H9 (cell line): ENCODE measurements at places on chromosomes 6 and 20. TPM values are rescaled to one million over a fixed set of nuclear protein-coding genes. Genes with fewer than 3 reads are reported as not detected.

The MUCL3 gene
- total RNA-seq, result 0.15 and 0.20 TPM in 2 replicates

The OVOL2 gene
- 5.8 and 6.4 TPM in 2 replicates for total RNA-seq

The LIME1 gene
- total RNA-seq, result 12.8 and 13.5 TPM in 2 replicates

DNA sequence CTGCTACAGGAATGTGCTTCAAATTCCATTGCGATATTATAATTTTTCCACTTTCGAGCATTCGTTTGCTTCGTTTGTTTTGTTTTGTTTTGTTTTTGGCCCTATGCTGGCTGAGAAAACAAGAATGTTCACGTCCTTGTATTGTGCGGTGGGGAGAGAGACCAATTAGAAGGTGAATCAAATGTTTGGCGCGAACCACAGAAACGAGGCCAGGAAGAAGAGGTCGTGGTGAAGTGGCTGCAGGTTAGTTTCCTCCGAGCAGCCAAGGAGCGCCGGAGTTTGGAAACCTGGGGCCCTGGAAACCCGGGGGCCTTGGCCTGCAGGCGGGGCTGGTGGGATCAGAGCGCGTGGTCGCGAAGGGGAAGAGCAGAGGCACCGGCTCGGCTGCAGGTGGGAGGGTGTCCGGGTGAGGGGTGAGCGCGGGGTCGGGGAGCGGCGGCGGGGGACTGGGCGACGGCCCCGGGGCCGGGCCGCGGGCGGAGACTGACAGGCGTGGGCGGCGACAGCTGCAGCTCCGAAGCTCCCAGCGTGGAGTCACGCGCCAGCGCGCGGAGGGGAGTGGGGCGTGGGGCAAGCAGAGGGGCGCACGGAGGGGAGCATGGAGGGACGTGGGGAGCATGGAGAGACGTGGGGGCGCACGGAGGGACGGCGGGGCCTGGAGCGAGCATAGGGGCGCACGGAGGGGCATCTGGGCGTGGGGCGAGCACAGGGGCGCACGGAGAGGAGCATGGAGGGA is 141.5 kb upstream of the PDE10A start:
- H3K36me3 ChIP-seq, result no peaks in the 10 kb centered on the region; the same call in 2 of the 3 replicates
- peak overlapping the region; percentile 77 for H3K4me3 ChIP-seq
- DNase-seq, result peak; percentile 39
- no peaks in the 10 kb centered on the region for H3K4me1 ChIP-seq

GRCh38 chr6:134596191-134596590 is 278.3 kb upstream of the SGK1 start:
- no peaks in the 10 kb centered on the region for H3K27me3 ChIP-seq
- peaks cover 9% of the 10 kb centered on the region for H3K36me3 ChIP-seq
- no peak overlapping the region for H3K4me3 ChIP-seq
- DNase-seq, result no peak
- no peaks in the 10 kb centered on the region for H3K4me1 ChIP-seq

DNA sequence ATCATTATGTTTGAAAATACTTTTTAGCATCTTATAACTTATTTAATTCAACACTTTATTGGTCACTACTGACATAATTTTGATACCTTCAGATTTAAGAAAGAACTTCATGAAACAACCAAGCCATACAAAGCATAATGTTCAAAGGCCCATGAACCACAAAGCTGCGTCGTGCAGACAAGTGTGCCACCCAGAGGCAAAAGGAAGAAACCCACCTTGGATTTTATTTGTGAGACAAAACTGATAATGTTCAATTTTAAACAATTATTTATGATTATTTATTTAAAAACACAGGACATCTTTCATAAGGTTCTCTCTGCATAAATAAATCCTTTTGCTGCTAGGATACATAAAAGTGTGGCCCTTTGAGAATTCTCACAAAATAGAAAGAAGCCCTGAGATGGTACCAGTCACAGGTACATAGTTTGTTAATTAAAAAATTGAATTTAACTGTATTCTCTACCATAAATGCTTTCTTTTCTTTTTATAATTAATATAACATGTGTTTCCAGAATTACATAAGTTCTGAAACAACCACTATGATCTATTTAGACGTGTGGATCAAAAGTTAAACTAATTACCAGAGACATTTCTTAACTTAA is 143.7 kb downstream of the RALGAPA2 start:
- H3K4me1 ChIP-seq, result no peaks in the 10 kb centered on the region
- H3K27ac ChIP-seq, result no peak overlapping the region
- H3K36me3 ChIP-seq, result peaks cover 5% of the 10 kb centered on the region

DNA sequence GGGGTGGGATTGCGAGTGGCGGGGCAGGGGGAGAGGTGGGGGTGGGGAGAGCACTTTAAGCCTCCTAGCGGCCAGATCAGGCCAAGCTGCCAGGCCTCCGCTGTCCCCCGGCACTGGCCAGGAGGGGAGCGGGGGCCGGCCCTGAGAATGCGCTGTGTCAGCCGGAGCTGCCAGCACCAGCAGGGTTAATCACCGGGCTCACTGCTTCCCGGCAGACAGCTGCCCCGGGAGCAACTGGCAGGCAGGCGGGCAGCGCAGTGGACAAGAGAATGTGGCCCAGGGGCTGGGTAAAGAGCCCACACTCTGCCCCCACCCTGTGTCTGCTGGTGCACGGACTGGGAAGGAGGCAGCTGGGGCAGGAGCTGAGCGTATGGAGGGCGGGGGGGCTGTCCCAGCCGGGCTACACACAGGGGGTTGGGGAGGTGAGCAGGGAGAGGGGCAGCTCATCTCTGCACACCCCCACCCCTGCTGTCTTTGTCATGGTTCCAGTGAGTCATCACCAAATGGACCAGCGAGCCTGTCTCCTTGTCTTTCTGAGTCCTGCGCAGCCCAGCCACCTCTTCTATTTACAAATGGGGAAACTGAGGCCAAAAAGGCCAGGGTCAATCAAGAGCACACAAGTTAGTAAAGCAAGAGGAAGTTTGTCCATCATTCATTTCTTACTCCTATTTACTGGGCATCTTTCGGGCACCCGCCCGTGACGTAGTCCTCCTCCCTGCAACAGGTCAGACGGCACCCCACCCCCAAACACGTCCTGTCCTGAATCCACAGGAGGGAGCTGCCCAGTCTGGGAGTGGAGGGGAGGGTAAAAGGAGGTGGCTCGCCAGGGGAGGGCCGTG is 2.1 kb upstream of the LAMA5 start:
- peak overlapping the region; percentile 77 for H3K4me3 ChIP-seq
- no peaks in the 10 kb centered on the region; the same call in 1 of the 2 replicates for H3K36me3 ChIP-seq
- no peaks in the 10 kb centered on the region for H3K27me3 ChIP-seq
- DNase-seq, result peak; percentile 79
- H3K4me1 ChIP-seq, result peaks cover 9% of the 10 kb centered on the region; the same call in 1 of the 2 replicates
- H3K27ac ChIP-seq, result no peak overlapping the region

DNA sequence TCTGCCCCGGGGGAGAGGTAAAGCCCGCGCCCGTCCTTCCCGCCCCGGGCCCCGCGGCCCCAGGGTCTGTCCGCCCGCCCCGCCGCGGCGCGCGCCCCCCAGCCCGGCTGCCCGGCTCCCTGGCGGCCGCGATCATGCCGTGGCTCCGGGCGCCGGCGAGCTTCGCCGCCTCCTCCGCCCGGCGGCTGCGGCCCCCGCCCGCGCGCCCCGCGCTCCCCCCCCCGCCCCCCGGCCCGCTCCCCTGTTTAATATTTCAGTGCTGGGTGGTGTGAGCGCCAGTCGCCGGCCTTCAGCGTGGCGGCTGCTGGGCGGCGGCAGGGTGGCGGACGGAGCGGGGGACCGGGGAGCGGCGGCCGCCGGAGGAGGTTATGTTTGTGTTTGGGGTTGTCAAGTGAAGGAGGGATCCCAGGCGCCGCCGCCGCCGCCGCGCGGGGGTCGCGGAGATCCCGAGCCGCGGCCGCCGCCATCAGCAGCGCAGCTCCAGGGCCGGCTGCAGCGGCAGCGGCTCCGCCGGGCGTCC is at the start of gene HIVEP1:
Gene HIVEP1, plus strand, starts transcription at position 275 of the 520 bp plus-strand sequence. CDS start 3,317 bp downstream, outside the sequence.
- H3K36me3 ChIP-seq, result peaks cover 31% of the 10 kb centered on the region
- peak within 1 kb of the TSS; percentile 83 for H3K4me3 ChIP-seq
- no peaks in the 10 kb centered on the region; the same call in 1 of the 2 replicates for H3K4me1 ChIP-seq
- DNase-seq, result no peak
- H3K27me3 ChIP-seq, result no peaks in the 10 kb centered on the region

DNA sequence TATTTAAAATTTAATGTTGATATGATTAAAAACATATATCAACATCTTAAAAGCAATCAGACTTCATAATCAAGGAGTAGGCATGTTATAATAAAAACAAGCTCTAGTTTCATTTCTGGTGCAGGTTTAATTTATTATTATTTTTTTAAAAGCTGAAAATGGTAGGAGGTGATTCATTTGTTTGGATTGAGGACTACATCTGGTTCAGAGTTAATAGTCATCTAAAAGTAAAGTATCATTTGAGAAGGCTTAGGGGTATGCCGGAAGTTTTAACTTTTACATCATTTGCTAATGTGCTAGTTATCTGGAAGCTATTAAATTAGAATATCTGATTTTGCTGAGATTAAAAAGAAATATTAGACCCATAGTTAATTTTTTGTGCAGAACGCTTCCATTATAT is 169.5 kb upstream of the LAMA2 start:
- H3K36me3 ChIP-seq, result no peaks in the 10 kb centered on the region
- H3K27ac ChIP-seq, result no peak overlapping the region
- H3K4me3 ChIP-seq, result no peak overlapping the region

- no peaks in the 10 kb centered on the region for H3K27me3 ChIP-seq
- H3K4me1 ChIP-seq, result no peaks in the 10 kb centered on the region
- no peak overlapping the region for H3K4me3 ChIP-seq
- no peak for DNase-seq
- no peak overlapping the region for H3K27ac ChIP-seq
Measured at GRCh38 chr6:11324453-11325015, 92.1 kb upstream of the NEDD9 start.

DNA sequence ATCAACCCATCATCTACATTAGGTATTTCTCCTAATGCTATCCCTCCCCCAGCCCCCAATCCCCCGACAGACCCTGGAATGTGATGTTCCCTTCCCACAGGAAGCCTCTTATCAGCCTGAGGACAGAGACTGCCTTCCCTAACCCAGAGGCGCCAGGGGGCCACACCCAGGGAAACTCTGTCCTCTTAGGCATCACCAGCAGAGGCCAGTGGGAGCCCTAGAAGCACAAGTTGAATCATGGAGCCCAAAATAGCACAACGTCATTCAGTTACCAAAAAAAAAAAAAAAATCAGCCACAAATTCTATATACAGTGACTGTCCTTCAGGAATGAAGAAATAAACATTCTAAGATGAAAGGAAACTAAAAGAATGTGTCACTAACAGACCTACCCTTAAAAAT is 625.7 kb downstream of the TFAP2A start:
- no peaks in the 10 kb centered on the region for H3K27me3 ChIP-seq
- no peak overlapping the region for H3K4me3 ChIP-seq
- H3K36me3 ChIP-seq, result no peaks in the 10 kb centered on the region
- H3K27ac ChIP-seq, result no peak overlapping the region
- DNase-seq, result peak; percentile 39

GRCh38 chr20:58558486-58559367 is 43.5 kb upstream of the APCDD1L start:
- no peaks in the 10 kb centered on the region for H3K27me3 ChIP-seq
- no peak overlapping the region for H3K27ac ChIP-seq
- H3K4me3 ChIP-seq, result no peak overlapping the region
- H3K4me1 ChIP-seq, result no peaks in the 10 kb centered on the region; the same call in 1 of the 2 replicates
- H3K36me3 ChIP-seq, result no peaks in the 10 kb centered on the region

DNA sequence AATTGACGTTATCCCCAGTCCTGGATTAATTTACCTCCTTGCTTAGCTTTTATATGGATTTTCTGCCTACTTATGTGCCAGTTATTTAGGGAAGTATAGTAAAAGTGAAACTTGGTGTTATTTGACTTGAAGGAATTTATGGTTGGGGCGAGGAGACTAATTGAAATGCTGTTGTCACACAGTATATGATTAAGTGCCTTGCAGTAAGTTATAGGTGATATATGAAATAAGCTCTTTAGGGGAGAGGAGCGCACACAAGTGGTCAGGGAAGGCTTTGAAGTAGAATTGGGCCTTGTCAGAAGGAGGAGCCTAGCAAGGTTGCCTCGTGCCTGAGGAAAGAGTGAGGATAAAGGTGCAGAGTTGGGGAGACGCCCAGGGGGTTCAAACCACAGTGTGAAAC is 20.5 kb downstream of the NCOA7 start:
- H3K27ac ChIP-seq, result no peak overlapping the region
- no peak overlapping the region for H3K4me3 ChIP-seq
- DNase-seq, result no peak
- no peaks in the 10 kb centered on the region for H3K27me3 ChIP-seq

- no peaks in the 10 kb centered on the region; the same call in 2 of the 3 replicates for H3K36me3 ChIP-seq
- H3K27ac ChIP-seq, result no peak overlapping the region
- no peaks in the 10 kb centered on the region for H3K27me3 ChIP-seq
- no peak for DNase-seq
- H3K4me1 ChIP-seq, result no peaks in the 10 kb centered on the region; the same call in 1 of the 2 replicates
- no peak overlapping the region for H3K4me3 ChIP-seq
Measured at GRCh38 chr6:121595646-121596045, 160.2 kb downstream of the GJA1 start.

- H3K36me3 ChIP-seq, result no peaks in the 10 kb centered on the region
- H3K4me3 ChIP-seq, result no peak overlapping the region
- H3K27me3 ChIP-seq, result no peaks in the 10 kb centered on the region
Measured at GRCh38 chr6:75430631-75431325, 62.8 kb downstream of the FILIP1 start.

DNA sequence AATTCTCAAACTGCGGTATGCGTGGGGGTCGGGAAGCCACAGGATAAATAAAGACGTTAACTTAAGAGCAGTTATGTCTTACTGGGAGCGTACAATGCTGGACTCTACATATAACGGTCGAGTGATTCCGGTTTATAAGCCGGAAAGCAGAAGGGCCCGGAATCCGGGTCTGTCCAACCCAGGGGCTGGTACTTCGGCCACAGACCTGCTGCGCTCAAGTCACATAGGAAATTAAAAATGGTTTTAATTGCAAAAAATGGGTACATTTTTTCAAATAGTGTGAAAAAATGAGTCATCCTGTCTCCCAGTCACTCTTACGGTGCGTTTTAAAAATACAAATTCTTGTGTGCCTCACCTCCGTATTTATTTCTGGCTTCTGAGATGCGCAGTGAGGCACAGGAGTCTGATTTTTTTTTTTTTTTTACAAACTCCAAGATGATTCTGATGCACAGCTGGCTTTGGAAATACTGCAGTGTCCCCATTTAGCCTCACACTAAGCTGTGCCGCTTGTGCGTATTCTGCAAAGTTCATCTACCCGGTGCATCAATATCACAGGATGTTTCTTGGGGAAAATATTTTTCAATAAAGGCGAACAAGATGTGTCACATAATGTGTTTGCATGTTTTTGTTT is 1.0 kb downstream of the PCIF1 start:
- peak overlapping the region; percentile 82 for H3K4me3 ChIP-seq
- no peak for DNase-seq
- no peaks in the 10 kb centered on the region for H3K27me3 ChIP-seq
- peaks cover 14% of the 10 kb centered on the region for H3K36me3 ChIP-seq

GRCh38 chr20:4220352-4220751 is 205.0 kb upstream of the RNF24 start:
- H3K4me1 ChIP-seq, result peaks cover 2% of the 10 kb centered on the region; the same call in 1 of the 2 replicates
- DNase-seq, result no peak
- 0 out of 3 replicates have a peak overlapping the region, but pooled peaks have one; percentile 50 for H3K4me3 ChIP-seq
- no peak overlapping the region for H3K27ac ChIP-seq

GRCh38 chr6:139628270-139628669 is 253.8 kb upstream of the CITED2 start:
- no peak overlapping the region for H3K4me3 ChIP-seq
- H3K36me3 ChIP-seq, result peaks cover 9% of the 10 kb centered on the region
- DNase-seq, result no peak
- H3K4me1 ChIP-seq, result peaks cover 2% of the 10 kb centered on the region; the same call in 1 of the 2 replicates
- no peaks in the 10 kb centered on the region; the same call in 1 of the 2 replicates for H3K27me3 ChIP-seq
- no peak overlapping the region for H3K27ac ChIP-seq
